ENCODE measurements at places on chromosomes 1 and 21. TPM values are rescaled to one million over a fixed set of nuclear protein-coding genes. Genes with fewer than 3 reads are reported as not detected.
A peak's percentile ranks its signal among the peaks of the same experiment; 100 is the strongest.

- no peak for DNase-seq
Observed at GRCh38 chr1:43526002-43526401, 4.7 kb upstream of the PTPRF start.

- DNase-seq = no peak
Observed at GRCh38 chr21:37220433-37220980, 46.6 kb downstream of the VPS26C start.

GRCh38 chr1:185166106-185166505, 9.1 kb downstream of the SWT1 start:
- no peak for DNase-seq

- DNase-seq = no peak
Observed at GRCh38 chr1:88461007-88461406, 223.1 kb upstream of the PKN2 start.

DNA sequence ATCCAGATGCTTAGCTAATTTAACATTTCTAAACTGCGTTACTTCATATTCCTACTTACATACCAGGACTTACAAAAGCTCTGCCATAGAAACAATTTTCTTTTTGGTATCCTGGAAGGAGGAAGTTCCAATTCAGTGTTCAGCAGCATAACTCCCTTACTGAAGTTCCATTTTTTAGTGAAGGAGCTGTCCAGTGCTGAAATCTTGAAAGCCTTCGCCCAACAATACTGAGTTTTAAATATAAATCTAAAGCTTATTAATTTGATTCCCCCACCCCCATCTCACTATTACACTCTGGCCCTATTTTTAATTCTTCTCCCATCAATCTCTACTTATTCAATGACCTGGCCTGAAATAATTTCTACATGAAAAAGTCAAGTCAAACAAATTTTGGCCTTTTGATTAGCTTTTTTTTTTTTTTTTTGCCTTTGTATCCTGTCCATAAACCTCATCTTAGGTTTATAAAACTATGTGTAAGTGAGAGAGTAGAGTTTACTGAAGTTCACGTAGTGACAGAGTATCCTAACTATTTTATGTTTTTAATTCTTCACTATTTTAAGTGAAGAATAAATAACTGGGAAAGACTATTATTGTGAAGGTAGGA, 323.0 kb upstream of the PLD5 start:
- DNase-seq = no peak

DNA sequence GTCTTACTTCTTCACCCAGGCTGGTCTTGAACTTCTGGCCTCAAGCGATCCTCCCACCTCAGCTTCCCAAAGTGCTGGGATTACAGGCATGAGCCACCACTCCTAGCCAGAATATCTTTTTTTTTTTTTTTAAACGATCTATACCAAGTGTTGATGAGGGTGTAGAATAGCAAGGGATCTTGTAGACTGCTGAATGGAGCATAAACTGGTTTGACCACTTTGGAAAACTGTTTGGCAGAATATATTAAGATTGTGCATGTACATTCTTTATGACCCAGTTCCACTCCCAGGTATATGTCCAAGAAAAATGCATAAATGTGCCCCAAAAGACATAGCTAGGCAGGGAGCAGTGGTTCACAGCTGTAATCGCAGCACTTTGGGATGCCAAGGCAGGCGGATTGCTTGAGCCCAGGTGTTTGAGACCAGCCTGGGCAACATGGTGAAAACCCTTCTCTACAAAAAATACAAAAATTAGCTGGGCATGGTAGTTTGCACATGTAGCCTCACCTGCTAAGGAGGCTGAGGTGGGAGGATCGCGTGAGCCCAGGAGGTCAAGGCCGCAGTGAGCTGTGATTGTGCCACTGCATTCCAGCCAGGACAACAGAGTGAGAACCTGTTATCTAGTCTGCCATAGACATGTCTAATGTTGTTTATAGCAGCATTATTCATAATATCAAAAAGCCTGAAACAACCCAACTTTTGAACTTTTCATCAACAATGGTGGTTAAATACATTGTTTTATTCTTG, 184.0 kb downstream of the VPS13D start:
- DNase-seq = no peak

GRCh38 chr1:67169496-67169895, 3.2 kb downstream of the IL23R start:
- no peak for DNase-seq

DNA sequence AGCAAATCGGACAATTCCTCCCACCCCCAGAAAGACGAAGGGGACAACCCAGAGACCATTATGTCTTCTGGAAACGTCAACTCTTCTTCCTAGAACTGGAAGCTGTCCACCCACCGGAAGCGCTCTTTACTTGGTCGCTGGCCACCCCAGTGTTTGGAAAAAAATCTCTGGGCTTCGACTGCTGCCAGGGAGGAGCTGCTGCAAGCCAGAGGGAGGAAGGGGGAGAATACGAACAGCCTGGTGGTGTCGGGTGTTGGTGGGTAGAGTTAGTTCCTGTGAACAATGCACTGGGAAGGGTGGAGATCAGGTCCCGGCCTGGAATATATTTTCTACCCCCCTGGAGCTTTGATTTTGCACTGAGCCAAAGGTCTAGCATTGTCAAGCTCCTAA, 3.2 kb downstream of the S1PR1 start:
- no peak for DNase-seq

GRCh38 chr1:228358764-228359612, 47.6 kb downstream of the TRIM11 start:
- DNase-seq = peak; percentile 17

Gene SFN
- total RNA-seq = 1.7 TPM

Measured in pancreas (tissue), 10 donors.